Activated CD8-positive, alpha-beta memory T cell treated with anti-CD3 and anti-CD28 coated beads for 4 hours (primary cell): ENCODE measurements at places on chromosomes 3 and 15.

DNA sequence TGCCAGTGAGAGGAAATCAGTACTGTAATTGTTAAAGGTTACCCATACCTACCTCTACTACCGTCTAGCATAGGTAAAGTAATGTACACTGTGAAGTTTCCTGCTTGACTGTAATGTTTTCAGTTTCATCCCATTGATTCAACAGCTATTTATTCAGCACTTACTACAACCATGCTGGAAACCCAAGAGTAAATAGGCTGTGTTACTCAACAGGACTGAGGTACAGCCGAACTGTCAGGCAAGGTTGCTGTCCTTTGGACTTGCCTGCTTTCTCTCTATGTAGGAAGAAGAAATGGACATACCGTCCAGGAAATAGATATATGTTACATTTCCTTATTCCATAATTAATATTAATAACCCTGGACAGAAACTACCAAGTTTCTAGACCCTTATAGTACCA, 265.5 kb downstream of the NR2F2 start:
- DNase-seq, result no peak

GRCh38 chr15:99167640-99168039, 62.8 kb downstream of the SYNM start:
- no peak for DNase-seq

DNA sequence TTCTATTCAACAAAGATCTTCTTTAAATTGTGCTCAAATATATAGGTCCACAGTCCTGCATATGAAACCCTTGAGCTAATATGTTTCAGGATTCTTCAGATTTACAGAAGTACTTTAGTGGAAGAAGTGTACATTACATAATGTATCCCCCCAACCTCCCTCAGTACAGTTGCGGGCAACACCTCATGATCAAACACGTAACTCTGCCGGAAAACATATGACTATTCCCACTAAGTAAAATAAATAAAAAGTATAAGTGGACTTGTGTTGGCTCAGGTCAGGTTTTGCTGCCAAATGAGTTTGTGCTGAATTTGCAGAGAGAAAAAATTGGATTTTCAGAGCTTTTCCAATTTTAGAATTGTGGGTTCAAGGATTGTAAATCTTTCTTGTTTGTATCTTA, 267.6 kb upstream of the MDFIC2 start:
- no peak for DNase-seq

DNA sequence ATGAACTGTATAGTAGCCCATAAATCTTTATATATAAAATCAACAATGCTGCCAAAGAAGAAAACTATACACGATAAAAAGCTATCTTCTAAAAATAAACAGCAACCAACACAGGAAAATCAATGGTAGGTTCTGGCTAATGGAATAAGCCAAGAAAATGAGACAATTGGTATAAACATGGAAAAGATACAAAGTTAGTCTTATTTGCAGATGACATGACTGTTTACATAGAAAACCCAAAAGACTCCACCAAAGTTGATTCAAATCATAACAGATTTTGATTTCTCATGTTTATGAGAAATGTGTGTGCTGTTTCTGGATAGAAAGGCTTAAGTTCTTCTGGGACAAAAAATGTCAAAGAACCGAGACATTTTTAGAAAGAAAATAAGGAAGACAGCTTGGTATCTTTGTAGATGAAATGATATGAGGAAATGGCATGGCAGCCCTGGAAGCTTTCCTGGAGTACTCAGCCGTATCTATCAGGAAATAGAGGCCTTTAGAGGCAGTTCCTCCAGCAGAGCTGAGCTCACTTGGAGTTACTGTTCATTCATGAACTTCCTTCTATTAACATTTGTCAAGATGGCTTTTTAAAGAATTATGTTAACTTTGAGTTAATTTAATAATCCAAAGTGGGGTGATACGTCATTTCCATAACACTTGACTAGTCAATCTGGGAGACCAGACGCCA, 36.7 kb upstream of the VILL start:
- DNase-seq, result no peak

DNA sequence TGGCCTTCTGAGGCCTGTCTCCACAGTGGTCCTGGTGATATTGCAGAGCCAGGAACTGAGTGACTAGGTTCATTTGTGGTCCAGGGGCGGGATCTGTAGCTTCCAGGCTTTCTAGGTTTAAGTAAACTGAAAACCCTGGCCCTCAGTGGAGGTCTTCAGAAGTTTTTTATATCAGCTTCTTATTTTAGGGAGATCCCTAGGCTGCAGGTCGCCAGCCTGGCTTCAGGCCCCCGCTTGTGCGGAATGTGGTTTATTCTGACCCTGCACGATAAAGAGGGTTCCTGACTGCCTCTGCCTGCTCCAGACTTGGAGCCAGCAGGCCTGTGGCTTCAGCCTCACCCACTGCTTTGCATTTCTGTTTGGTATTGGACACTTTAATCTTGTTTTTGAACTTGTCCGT, 133.9 kb upstream of the PLXNA1 start:
- DNase-seq, result no peak

- no peak for DNase-seq
Measured at GRCh38 chr3:4223777-4224176, 79.4 kb upstream of the SETMAR start.

- no peak for DNase-seq
Measured at GRCh38 chr15:74130155-74130848, at the start of gene ISLR2. Gene ISLR2, plus strand, starts transcription at chr15:74130586. Its CDS starts 2,169 bp downstream, at chr15:74132755.

DNA sequence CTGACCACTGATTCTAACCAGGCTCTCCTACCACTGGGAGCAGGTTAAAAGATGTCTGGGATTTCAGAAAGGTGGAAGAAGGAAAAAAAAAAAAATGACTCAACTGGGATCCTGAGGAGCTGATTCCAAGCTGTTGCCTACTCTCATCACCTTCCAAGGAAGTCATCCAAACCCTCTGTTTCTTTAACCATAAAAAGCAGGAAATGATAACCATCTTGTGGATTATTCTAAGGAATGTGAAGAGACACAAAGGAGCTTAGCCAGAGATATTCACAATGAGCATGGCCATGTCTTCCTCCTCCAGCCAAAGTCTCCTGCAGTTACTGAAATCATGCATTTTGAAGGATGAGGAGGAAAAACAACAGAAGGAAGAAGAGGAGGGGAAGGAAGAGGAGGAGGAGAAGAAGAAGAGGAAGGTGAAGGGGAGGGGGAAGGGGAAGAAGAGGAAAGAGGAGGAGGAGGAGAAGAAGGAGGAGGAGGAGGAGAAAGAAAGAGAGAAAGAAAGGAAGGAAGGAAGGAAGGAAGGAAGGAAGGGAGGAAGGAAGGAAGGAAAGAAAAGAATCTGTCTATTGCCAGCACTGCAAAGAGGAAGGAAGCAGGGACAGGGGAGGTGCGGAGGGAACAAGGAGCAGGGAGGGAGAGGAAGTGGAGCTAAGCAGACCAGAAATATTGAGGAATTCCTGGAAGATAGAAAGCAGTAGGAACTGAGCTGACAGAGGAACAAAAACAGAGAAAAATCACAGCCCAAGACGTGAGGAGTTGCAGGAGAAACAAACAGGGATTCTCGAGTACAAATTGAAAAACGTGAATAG, 229.2 kb downstream of the UACA start:
- DNase-seq, result no peak

GRCh38 chr15:99438691-99439523, 126.9 kb upstream of the MEF2A start:
- peak; percentile 22 for DNase-seq

- no peak for DNase-seq
Measured at GRCh38 chr15:65893060-65893459, 23.8 kb downstream of the RAB11A start.

DNA sequence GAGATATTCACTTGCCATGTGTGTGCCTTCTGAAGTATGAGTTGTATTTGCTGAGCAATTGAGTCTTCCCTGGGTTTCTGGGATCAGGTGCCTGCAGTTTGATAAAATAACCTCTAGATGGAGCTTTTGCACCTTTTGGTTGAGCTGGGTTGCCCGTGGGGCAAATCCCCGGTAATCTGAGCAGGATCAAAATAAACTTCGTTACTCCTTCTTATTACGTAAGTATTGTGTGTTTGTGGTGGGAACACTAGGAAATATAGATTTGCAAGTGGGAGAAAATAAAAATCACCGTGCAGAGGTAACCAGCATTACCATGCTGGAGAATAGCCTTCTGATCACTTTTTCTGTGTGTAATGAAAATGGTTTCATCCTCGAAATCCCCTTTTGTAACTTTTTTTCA, 277.4 kb upstream of the NR2E3 start:
- no peak for DNase-seq

DNA sequence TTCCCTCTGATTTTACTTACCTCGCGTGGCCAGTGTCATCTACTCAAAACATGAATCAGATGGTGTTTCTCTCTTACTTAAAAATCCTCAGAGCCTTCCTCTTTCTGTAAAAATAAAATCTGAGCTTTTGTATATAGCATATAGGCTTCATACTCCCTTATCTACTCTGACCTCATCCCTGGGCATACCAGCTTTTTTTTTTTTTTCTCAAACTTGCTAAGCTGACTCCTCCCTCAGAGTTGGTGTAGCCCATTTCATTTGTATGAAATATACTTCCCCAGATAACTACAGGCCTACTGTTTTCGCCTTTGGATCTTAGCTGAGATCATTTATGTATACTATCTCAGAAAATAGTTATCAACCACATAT, 648.9 kb upstream of the ALCAM start:
- DNase-seq, result no peak

DNA sequence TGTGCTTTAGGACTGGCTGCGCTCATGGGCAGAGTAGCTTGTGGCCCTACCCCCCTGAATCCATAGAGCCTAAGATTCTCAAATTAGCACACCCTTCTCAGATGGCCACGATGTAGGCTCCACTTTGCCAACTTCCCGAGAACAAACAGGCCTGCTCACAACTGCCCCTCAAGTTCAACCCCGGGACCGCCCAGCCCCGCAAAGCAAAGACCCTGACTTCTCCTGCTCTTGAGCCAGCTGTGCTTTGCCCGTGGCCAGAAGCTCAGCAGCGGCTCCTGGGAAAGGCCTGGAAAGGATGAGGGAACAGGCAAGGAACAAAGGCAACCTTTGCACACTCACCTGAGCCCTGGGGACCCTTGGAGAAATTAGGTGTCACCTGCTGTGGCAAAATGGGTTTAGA, 32.0 kb downstream of the CYP11A1 start:
- DNase-seq, result no peak

DNA sequence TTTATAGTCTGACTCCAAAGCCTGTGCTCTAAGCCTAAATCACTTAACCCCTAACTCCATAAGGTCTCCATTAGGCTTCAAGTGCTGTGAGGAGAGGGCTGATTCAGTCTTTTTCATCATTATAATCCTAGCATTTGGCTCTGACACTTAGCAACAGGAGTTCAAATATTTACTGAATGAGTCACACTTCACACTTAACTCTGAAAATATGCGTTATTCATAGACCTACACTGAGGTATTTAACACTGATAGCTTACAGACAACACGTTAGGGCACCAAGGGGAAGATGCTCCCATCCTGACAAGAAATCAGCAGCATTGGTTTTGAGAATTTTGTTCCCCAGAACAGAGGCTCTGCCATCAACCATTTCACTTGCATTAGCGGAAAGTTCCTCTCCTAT, 53.5 kb downstream of the MSL2 start:
- DNase-seq, result no peak

- peak; percentile 74 for DNase-seq
Measured at GRCh38 chr3:4821975-4822374, 157.3 kb upstream of the BHLHE40 start.

- DNase-seq, result no peak
Measured at GRCh38 chr3:25854214-25854613, 64.3 kb downstream of the OXSM start.

- DNase-seq, result no peak
Measured at GRCh38 chr3:10956986-10957385, 35.6 kb upstream of the SLC6A1 start.

GRCh38 chr3:21954709-21955108, 203.7 kb upstream of the ZNF385D start:
- DNase-seq, result no peak

- DNase-seq, result no peak
Measured at GRCh38 chr3:175187586-175187985, 328.5 kb downstream of the NAALADL2 start.

- DNase-seq, result no peak
Measured at GRCh38 chr3:197064771-197065170, 35.2 kb upstream of the MELTF start.

DNA sequence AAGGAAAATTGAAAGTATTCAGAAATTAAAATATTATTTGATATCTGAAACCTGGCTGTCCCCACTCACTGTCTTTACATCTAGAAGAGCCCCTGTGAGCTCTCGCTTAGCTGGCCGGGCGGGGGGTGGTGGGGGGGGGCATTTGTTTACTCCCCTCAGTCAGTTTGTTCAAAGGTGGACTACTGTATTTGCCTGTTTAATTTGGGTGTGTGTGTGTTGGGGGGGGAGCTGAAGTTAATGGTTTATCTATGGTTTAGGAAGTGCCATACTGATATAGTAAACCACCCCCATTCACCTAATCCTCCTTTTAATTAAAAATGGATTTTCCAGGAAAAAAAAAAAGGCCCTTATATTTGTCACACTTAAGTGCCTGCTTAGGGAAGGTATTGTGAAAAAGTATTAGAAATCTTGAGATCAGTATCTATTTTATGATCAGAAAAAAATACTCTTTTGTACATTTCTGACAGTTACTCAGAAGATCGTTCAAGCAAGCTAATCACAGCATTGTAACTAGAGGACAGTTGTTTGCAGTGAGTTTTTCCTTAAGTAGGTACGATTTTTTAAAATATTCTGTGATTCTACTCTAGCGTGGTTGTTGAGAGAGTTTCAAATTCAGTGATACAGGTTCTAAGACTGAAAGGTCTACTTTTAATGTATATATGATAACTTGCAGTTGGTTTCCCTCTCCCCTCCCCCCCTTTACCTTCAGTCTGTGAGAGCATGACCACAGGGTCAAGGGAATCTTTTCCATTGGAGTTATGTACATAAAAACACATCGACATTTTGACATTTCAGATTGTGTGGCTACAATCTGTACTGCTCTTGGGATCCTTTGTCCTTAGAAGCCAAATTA, 8.5 kb downstream of the NR2F2 start:
- DNase-seq, result no peak

GRCh38 chr3:30504939-30505338, 101.5 kb upstream of the TGFBR2 start:
- no peak for DNase-seq

DNA sequence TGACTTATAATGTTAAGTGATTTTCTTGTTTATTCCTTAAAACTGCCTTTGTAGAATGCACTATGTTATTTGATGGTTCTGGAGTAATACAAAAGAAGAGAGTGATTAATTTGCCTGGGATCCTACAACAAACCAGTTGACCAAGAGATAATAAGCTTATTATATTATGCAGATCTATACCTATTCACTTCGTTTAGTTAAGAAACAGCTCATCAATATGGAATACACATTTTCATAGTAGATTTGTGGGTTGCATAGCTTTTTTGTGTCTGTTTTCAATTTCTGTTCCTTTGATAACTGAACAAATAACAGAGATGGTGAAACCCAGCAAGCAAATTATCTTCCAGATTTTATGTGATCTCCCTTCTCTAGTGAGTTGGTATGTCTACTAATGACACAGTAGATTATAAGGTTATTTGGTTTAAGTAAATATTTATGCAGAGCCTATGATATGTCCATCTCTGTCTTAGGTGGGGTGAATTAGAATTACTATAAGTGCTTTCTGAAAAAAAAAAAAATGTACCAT, 443.3 kb upstream of the TPRG1 start:
- DNase-seq, result no peak

GRCh38 chr3:111610612-111611054, 15.5 kb upstream of the ZBED2 start:
- no peak for DNase-seq
